ENCODE measurements at places on chromosomes 7 and 10. TPM values are rescaled to one million over a fixed set of nuclear protein-coding genes. Genes with fewer than 3 reads are reported as not detected.

ZNF398 gene
- 7.5 TPM for total RNA-seq

KLHL7 gene
- total RNA-seq, result 50.6 TPM

PKD2L1 gene
- total RNA-seq, result not detected

DNAH11 gene
- 0.05 TPM for total RNA-seq

PDE1C gene
- 2.3 TPM for total RNA-seq

COL1A2 gene
- total RNA-seq, result 237 TPM

MYL7 gene
- not detected for total RNA-seq

OR2A5 gene
- total RNA-seq, result not detected

KCNMA1 gene
- 12.9 TPM for total RNA-seq

C10orf62 gene
- 0.35 TPM for total RNA-seq

C7orf57 gene
- total RNA-seq, result not detected

DNA sequence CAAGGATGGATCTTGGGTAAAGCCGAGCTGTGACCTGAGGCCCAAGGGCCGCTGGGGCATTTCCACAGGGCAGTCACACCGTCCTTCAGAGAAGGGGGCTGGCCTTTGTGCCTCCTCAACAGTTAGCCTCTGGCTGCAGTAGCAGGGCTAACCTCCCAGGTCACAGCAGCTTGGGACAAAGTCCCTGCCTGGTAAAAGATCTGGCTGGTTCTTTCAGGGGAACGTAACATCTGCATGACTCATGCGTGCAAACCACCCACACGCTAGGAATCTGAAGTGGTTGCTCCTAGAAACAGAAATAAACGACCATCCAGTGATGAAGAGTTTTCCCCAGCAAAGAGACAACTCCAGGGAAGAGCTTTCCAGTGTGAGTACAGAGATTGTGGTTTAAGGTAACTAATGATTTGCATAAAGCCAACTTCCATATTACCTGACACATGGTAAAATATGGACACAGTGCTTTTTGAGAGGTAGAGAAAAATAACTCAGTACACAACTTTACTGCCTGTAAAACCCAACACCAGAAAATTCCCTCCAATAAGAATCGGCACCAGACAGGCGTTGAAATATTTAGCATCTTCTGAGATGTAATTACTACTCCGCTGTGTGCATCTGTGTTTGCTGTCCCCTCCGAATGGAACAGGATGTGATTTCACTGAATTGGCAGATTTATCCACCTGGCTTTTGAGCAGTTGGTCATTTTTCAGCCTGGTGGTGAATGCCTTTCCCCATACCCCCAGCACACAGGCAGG, 84.9 kb upstream of the ADRB1 start:
- peak; percentile 98 for DNase-seq

- no peak for DNase-seq
Measured at GRCh38 chr7:145009876-145010275, 174.0 kb upstream of the TPK1 start.

DNA sequence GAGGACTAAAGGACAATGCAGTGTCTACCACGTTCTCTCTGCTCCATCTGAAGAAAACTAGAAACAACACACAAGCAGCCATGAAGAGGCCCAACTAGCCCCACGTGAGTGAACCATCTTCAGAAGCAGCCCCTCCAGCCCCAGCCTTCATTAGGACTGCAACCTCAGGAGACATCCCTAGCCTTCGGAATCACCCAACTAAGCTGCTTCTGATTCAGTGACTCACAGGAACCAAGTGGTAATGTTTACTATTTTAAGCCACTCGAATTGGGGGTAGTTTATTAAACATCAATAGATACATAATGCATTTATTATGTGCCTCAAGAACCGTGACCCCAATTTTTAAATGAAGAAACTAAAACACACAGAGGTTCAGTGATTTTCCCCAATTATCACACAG, 22.6 kb downstream of the ARHGAP12 start:
- DNase-seq, result no peak

DNA sequence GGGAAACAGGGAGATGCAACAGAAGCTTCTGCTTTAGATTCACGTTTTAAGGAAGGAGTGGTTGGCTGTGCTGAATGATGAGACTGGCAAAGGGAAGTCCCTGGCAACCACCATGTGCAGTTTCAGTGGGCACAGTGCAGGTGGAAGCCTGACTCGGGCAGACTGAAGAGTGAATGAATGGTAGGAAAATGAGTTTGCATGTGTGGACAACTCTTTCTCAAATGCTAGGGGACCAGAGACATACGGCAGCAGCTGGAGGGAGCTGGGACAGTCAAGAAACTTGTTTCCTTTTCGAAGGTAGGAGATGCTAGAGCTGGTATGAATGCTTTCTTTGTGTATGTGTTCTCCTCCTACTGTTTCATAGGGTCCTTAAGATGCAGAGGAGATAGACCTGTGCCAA, 29.0 kb downstream of the PODXL start:
- DNase-seq, result no peak

DNA sequence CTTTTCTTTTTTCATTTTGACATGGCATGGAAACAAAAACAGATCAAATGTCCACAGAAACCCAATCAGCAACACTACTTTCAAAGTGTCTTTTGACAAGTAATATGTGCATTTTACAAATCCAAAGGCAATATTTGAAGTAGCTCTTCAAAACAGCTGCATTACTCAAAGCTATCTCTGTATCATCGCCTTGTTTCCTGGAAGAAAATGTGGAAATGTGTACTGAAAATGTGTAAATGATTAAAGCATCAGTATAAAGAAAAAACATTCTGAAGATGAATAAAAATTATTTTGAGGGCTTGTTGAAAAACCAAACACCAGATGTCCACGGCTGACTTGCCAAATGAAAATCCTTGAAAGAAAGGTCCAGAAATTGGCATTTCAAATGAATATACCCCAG, 16.5 kb upstream of the ITGB8 start:
- no peak for DNase-seq

- DNase-seq, result peak; percentile 84
Measured at GRCh38 chr10:69327463-69328379, 49.4 kb downstream of the HK1 start.

GRCh38 chr7:23476286-23477156, 6.2 kb upstream of the IGF2BP3 start:
- DNase-seq, result no peak

DNA sequence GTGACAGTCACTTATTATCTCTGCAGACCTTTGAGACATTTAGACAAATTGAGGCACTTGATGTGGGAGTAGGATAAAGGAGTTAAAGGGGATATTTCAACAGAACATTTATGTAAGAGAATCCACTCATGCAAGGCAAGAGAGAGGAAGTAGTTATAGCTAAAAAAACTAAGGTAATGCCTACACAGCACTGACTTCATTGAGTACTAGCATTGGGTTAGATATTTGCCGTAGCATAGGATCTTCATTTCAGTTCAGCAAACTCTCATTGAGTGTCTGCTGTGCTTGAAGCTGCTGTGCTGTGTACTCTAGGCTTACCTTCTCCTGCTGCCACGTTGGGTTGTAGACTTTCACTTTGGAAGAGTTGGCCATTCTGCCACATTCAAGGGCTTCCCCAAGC, 10.5 kb upstream of the ENTPD1 start:
- no peak for DNase-seq

- no peak for DNase-seq
Measured at GRCh38 chr7:36310897-36311296, 78.8 kb upstream of the ANLN start.

DNA sequence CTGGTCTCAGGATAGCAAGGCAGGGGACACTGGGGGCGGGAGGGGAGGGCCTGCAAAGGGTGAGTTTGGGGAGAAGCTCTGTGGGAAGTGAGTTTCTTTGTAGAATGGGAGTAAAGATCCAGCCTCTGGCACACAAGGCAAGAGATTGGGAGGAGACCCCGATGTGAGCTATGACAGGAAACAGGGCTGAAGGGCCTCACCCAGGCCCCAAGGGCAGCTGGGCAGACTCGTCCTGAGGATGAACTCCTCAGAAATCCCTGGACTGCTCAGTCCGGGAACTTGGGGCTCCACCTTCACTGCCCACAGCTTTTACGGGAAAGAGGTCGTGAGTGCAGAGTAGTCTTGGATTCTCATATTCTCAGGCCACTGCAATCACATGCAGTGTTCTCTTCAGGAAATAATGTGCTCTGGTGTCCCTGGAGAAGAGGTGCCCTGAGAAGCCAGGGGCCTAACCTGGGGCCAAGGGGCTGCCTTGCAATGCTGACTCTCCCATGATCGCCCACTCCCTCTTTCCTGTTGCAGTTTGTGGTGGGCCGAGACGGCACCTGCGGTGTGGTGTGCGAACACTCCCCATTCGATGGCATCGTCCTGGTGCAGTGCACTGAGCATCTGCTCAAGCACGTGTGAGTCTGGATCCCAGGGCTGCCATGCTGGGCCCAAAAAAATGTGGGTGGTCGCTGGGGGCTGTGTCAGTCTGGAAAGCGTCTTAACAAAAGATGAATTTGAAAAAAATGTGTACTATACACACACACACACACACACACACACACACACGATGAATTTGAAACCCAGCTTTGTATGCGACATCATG, 31.3 kb upstream of the C10orf53 start:
- DNase-seq, result no peak

- no peak for DNase-seq
Measured at GRCh38 chr7:129924602-129925001, 28.2 kb downstream of the UBE2H start.

DNA sequence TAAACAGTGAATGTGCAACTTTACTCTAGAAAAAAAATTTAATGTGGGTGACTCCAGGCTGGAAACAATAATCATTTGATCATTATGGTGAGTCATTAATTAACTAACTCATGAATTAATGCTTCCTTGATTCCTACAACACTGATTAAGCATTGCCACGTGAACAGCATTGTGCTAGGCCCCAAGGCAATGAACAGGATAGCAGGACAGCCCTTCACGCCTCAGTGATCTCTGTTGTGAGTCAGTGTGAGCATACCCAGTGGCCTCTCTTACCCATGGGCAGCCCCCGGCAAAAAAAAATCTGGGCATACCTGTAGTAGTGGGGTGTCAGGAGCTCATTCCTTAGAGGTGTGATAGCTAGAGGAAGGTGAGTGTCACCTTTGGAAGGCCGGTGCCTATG, 76.0 kb downstream of the DENND2A start:
- DNase-seq, result peak; percentile 99

DNA sequence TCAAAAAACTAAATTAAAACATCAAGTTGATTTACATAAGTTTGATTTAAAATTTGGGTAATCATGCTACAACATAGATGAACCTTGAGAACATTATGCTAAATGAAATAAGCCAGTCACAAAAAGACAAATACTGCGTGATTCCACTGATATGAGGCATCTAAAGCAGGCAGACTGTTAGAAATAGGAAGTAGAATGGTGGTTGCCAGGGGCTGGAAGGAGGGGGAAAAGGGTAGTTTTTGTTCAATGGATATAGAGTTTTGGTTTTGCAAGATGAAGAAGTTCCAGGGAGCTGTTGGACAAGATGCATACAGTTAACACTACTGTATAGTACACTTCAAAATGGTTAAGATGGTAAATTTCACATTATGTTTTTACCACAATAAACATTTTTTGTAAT, 45.0 kb upstream of the IFRD1 start:
- DNase-seq, result no peak

DNA sequence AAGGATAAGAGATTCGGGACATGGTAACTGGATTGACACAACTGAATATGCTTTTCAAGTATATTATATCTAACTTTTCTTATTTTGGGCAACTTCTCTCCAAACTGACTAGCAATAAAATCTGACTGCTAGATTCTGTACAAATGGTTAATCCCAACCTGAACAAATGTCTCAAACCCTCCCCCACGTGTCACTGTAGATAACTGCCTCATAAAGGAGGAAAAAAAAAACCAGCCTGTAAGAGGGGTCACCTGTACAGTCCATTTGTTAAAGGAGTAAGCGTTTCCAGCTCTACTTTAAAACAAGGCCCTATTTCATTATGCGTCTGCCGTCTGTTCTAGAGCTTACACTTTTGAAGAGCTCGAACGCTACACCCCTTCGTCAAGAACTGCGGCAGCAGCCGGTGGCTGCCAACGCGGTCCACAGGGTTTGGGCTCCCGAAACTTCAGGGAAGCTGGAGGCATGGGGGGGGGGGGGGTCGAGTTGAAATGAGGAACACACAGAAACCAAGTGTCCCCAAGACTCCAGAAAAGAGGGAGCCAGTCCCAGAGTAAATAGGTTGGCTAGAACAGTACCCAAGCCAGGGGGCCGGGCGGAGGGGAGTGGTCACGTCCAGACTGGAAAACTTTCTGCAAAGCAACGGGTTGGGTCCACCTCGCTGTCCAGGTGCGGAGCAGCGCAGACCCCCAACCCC, 492 bp downstream of the COG5 start:
- DNase-seq, result no peak

- DNase-seq, result peak; percentile 2
Measured at GRCh38 chr10:116973946-116974455, 31.0 kb downstream of the SHTN1 start.

DNA sequence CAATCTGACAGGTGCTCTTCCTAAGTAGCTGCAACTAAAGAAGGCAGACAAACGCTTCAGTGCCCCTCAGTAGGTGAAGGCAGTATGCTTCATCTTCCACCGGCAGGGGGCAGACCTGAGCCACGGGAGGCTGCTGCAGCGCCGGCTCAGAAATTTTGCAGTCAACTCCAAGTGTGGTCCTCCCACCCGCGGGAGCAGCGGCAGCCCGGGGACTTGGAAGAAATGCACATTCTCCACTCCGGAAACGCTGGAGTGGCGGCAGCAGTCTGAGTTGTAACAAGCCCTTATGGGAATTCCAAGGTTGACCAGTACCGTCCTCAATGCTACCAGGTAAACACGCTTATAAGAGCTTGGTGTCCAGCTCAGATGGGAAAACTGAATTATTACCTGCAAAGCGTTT, 3.4 kb downstream of the IGFBP3 start:
- peak; percentile 57 for DNase-seq

- no peak for DNase-seq
Measured at GRCh38 chr7:28584235-28584634, 171.9 kb downstream of the CREB5 start.

DNA sequence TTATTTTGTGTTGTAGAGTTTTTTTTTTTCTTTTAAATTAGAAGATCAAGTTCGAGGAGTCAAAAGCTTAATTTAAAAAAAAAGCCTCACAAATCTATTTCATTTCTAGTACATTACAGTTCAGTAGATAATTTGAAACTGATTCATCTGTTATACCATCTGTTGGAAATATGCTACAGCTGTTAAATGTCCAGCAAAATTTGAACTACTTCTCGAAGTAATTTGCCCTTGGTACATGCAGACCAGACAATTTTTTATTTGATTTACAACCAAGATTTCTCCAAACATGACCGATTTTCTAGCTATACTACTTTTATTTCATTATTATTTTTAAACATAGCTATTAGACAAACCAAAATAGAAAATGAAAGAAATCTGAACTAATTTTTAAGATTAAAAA, 647.9 kb downstream of the CNTNAP2 start:
- DNase-seq, result no peak
